ENCODE measurements at places on chromosomes 16 and 17. TPM values are rescaled to one million over a fixed set of nuclear protein-coding genes. Genes with fewer than 3 reads are reported as not detected.

DNA sequence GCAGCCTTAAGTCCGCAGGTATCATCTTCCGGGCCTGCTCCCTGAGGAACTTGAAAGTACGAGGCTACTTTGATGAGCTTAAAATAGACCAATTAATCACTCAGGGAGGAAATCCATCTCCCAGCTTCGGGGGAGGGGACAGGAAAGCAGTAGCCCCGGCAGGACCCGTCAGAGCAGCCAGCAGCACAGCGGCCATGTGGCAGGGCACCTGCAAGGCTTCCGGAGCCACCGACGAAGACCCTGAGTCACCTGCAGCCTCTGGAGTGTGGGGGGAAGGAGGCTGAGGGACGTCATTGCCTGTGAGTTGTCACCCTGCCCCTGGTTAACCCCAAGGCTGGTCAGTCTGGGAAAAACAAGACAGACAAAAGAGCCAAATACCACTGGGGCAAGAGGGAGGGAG is 4.4 kb upstream of the CYB561 start:
- no peaks in the 10 kb centered on the region for H3K36me3 ChIP-seq
- DNase-seq: no peak
- no peak overlapping the region for H3K27ac ChIP-seq
- H3K4me1 ChIP-seq: peaks cover 37% of the 10 kb centered on the region
- no peaks in the 10 kb centered on the region for H3K27me3 ChIP-seq

LHX1 gene
- total RNA-seq: not detected

DNA sequence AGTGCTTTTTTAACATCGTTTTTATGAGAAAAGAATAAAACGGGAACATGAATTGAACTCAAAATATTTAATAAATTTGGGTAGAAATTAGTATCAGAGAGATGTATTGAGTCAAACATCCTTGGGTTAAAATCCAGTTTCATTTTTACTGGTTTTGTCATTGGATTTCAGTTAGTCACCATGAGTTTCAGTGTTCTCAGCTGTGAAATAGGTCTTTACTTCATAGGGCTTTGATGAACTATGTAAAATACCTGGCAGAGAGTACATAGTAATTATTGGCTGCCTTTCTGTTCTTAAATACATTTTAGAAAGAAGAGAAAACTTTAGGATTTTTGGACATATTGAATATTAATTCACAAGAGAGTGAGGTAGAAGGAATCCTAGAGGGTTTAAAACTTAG is 105.8 kb downstream of the TANC2 start:
- H3K4me1 ChIP-seq: peaks cover 7% of the 10 kb centered on the region
- H3K36me3 ChIP-seq: no peaks in the 10 kb centered on the region
- H3K27ac ChIP-seq: no peak overlapping the region
- H3K4me3 ChIP-seq: no peak overlapping the region
- no peak for DNase-seq

GRCh38 chr17:77496401-77496801 is 355.6 kb downstream of the SEC14L1 start:
- H3K27me3 ChIP-seq: no peaks in the 10 kb centered on the region
- no peak overlapping the region for H3K27ac ChIP-seq
- DNase-seq: peak; percentile 11

DNA sequence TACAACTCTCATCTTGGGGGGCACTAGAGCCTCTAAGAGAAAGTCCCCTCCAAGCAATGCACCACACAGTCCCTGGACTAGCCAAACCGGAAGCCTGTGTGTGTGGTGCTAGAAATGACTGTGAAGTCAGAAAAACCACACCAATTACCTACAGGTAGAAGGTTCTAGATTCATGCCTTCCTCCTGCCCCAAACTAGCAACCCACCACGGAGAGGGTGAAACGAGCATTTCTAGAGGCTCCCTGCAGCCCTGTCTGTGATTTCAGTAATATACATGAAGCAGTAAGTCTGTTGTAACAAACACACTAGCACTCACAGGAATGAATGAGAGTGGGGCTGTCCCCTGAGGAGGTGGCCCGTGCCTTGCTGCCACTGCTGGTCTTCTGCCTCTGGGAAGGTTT is 13.6 kb downstream of the ZFHX3 start:
- H3K36me3 ChIP-seq: no peaks in the 10 kb centered on the region
- no peak for DNase-seq
- H3K27me3 ChIP-seq: no peaks in the 10 kb centered on the region

GRCh38 chr17:41739661-41740352 is 5.4 kb upstream of the HAP1 start:
- H3K27ac ChIP-seq: no peak overlapping the region
- H3K4me3 ChIP-seq: no peak overlapping the region
- peaks cover 4% of the 10 kb centered on the region for H3K4me1 ChIP-seq
- peaks cover 31% of the 10 kb centered on the region for H3K27me3 ChIP-seq
- no peaks in the 10 kb centered on the region for H3K36me3 ChIP-seq
- no peak for DNase-seq

KRTAP3-1 gene
- not detected for total RNA-seq

GRCh38 chr17:30273373-30273772 is 18.4 kb downstream of the BLMH start:
- DNase-seq: no peak
- no peaks in the 10 kb centered on the region for H3K36me3 ChIP-seq
- H3K4me1 ChIP-seq: no peaks in the 10 kb centered on the region
- no peak overlapping the region for H3K27ac ChIP-seq

DNA sequence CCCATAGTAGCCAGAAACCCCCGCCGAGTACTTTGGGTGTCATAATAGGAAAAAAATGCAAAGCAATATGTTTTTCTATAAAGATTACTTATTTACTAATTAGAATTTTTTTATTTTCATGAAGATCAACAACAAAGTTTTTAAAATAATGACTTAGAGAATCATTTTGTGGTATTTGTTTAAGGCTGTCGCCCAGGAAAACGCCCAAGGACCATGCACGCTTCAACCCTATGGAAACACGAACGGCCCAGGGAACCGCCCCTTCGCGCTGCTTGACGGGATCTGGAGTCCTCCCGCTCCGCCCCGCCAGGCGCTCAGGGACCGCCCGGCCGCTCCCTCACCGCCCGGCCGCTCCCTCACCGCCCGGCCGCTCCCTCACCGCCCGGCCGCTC is 408 bp upstream of the KPNA2 start:
- H3K27ac ChIP-seq: no peak overlapping the region
- H3K27me3 ChIP-seq: no peaks in the 10 kb centered on the region
- DNase-seq: peak; percentile 80
- peaks cover 8% of the 10 kb centered on the region for H3K4me1 ChIP-seq

ZP2 gene
- not detected for total RNA-seq

CDC6 gene
- total RNA-seq: 0.42 TPM

GRCh38 chr16:75116081-75116910 is at the start of gene LDHD:
LDHD (minus strand) TSS chr16:75116780; CDS start chr16:75116720, 60 bp downstream.
- peak; percentile 73 for DNase-seq
- no peaks in the 10 kb centered on the region for H3K36me3 ChIP-seq
- H3K4me3 ChIP-seq: peak within 1 kb of the TSS; percentile 66
- H3K27me3 ChIP-seq: no peaks in the 10 kb centered on the region

GRCh38 chr16:50690177-50690576 is 3.2 kb upstream of the NOD2 start:
- H3K36me3 ChIP-seq: no peaks in the 10 kb centered on the region
- peaks cover 6% of the 10 kb centered on the region for H3K4me1 ChIP-seq
- DNase-seq: no peak
- no peaks in the 10 kb centered on the region for H3K27me3 ChIP-seq
- H3K27ac ChIP-seq: no peak overlapping the region

DNA sequence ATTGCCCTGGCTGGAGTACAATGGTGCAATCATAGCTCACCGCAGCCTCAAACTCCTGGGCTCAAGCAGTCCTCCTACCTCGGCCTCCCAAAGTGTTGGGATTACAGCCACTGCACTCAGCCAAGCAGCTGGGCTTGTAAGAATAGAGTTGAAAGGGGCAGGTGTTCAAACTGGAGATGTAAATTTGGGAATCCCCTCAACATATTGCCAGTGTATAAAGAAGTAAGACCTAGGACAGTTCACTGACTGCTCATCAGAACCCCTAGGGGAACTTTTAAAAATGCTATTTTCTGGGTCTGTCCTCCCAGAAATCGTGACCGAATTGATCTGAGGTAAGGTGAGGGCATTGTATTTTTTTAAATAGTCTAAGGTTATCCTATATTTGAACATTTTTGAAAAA is 8.9 kb upstream of the DNAJA2 start:
- DNase-seq: no peak
- H3K4me3 ChIP-seq: no peak overlapping the region
- H3K4me1 ChIP-seq: no peaks in the 10 kb centered on the region
- no peaks in the 10 kb centered on the region for H3K27me3 ChIP-seq

DNA sequence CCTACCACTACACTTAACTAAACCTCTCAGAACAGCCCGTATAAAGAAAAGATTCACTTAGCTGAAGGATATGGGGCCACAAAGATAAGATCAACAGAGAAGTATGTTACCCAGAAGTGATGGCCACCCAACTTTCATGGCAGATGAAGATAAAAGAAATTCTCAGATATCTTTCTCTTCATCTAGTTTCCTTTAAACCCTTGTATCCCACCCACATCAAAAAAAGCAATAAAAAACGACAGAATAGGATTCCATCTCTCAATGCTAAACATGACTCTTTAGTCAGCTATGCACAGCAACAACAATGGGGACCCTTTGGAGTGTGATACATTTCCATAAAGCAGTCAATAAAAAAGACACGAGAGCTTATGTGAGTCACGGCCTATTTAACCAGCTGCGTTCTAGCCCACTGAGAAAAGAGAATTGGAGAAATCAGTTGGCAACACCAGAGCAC is 86.6 kb downstream of the SNX11 start:
- no peak for DNase-seq
- no peaks in the 10 kb centered on the region for H3K27me3 ChIP-seq
- H3K4me3 ChIP-seq: no peak overlapping the region
- H3K36me3 ChIP-seq: no peaks in the 10 kb centered on the region

GRCh38 chr17:49111934-49112333 is 20.6 kb upstream of the B4GALNT2 start:
- no peak overlapping the region for H3K27ac ChIP-seq
- H3K36me3 ChIP-seq: no peaks in the 10 kb centered on the region
- no peaks in the 10 kb centered on the region for H3K27me3 ChIP-seq
- no peak overlapping the region for H3K4me3 ChIP-seq
- no peaks in the 10 kb centered on the region for H3K4me1 ChIP-seq

GRCh38 chr16:89890886-89891657 is 17.7 kb downstream of the TCF25 start:
- H3K4me1 ChIP-seq: no peaks in the 10 kb centered on the region
- no peaks in the 10 kb centered on the region for H3K27me3 ChIP-seq
- peak overlapping the region; percentile 35 for H3K27ac ChIP-seq
- no peak overlapping the region for H3K4me3 ChIP-seq
- DNase-seq: no peak
- H3K36me3 ChIP-seq: peaks cover 52% of the 10 kb centered on the region

DNA sequence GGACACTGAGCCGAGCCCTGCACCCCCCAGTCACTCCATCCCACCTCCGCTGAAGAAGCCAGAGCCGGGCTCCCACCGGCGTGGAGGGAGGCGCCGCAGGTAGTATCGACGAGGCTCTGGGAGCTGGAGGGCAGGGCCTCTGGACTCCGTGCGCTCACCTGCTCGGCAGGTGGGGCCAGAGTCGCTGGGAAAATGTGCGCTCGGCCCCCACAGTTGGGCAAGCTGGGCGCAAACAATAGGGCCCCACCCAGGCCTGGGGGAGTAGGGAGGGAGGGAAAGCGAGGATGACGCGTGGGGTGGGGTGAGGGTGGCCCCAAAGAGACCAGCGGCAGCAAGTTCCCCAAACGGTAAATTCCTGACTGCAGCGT is 668 bp downstream of the JUP start:
- H3K36me3 ChIP-seq: no peaks in the 10 kb centered on the region
- DNase-seq: no peak
- peak overlapping the region; percentile 87 for H3K4me3 ChIP-seq
- H3K27me3 ChIP-seq: no peaks in the 10 kb centered on the region
- peaks cover 22% of the 10 kb centered on the region for H3K4me1 ChIP-seq

AIPL1 gene
- not detected for total RNA-seq

DNA sequence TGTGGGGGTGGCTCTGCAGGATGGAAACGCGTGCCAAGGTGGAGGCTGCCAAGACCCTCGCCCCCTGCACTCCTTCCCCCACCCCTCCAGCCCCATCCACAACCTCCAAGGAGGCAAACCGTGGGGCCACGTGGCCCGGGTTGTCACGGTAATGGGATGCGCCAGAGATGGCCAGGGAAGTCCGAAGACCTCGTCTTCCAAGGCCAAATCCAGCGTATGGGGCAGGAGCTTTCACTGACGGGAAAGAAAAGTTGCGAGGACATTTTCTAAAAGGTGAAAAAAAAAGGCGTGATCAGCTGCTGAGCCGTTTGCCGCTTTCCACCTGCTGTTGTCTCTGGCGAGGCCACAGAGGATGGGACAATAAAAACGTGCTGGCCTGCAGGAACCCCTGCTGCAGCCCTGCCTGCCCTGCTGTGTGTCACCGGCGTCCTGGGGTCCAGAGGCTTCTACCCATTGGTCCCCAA is 28.3 kb upstream of the GSE1 start:
- H3K4me3 ChIP-seq: no peak overlapping the region
- no peak for DNase-seq
- H3K36me3 ChIP-seq: no peaks in the 10 kb centered on the region
- H3K4me1 ChIP-seq: no peaks in the 10 kb centered on the region
- no peak overlapping the region for H3K27ac ChIP-seq
- no peaks in the 10 kb centered on the region for H3K27me3 ChIP-seq

GRCh38 chr16:74747-75334 is 2.4 kb upstream of the RHBDF1 start:
- H3K4me1 ChIP-seq: peaks cover 79% of the 10 kb centered on the region
- H3K27ac ChIP-seq: peak overlapping the region; percentile 91
- H3K4me3 ChIP-seq: no peak overlapping the region
- no peak for DNase-seq

CCL1 gene
- total RNA-seq: not detected

All from tibial nerve (tissue), 4 donors.